ENCODE measurements at places on chromosomes 5 and 9.

DNA sequence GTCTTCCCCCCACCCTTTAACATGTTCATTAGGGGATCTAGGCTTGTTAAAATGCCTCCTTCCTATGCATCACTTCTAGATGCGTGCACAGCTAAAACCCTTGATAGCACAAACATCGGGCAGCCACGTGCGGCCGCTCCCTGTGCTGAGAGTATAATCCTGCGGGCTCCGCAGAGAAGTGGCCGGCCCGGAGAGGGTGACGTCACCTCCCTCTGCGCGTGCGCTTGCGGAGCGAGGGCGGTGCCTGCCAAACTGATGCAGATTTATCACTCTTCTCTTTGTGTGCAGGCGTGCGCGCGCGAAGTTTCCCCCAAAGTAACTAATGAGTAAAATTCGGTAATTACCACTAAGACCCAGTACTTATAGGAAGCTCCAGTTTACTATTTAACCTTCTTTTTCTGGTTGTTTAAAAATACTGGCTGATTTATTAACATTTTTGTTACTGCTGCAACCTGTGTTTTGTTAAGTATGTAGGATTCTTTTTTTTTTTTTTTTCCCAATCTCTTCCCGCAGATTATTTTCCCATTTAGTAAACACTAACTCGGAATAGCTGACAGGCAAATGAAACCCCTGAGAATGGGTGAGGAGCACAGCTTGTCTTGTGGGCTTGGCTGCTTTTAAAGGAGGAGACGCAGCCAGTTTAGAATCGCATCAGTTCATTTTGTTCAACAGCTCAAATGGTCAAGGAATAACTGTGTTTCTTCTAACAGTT lies 121.6 kb downstream of the TRIO start:
- peak; percentile 55 for DNase-seq

DNA sequence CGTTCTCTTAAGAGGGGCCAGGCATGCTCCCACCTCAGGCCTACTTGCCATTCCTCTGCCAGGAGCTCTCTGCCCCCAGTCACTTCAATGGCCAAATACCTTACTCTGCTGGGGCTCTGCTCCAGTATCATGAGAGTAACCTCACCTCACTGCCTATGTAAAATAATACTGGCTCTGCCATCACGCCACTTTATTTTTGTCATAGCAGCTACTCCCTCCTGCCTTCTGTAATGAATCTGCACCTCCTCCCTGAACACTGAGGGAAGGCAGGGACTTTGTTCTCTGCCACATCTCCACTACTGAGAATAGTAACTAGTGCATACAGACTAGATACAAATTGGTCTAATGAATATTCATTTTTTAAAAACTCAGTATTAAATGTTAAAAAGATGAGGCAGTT lies 33.8 kb downstream of the MACROH2A1 start:
- DNase-seq: no peak

- DNase-seq: no peak
Observed at GRCh38 chr5:8288334-8288733, 419.4 kb downstream of the MTRR start.

GRCh38 chr5:71697967-71698366 lies 21.1 kb upstream of the CARTPT start:
- DNase-seq: no peak

GRCh38 chr9:131276094-131276888 lies at the start of gene FAM78A:
Gene FAM78A, minus strand, starts transcription at chr9:131276510. Its CDS starts 331 bp downstream, at chr9:131276179.
- peak; percentile 74 for DNase-seq

DNA sequence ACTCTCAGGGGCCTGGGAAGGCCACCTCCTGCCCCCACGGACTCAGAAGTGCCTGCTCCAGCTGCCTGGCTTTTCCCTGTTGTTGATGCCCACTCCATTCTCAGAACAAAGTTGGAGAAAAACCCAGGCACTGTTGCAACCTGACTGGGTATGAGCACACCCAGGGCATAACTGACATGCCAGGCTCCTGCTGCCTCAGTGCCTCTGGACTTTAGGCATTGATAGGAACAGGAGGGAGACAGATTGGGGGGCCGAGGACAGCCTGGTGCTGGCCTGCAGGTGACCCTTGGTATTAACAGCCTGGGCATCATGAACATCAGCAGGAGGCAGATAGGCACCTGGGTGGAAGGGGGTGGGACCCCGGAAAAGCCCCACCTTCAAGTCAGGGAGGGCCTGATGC lies 685.9 kb upstream of the CDH10 start:
- no peak for DNase-seq

DNA sequence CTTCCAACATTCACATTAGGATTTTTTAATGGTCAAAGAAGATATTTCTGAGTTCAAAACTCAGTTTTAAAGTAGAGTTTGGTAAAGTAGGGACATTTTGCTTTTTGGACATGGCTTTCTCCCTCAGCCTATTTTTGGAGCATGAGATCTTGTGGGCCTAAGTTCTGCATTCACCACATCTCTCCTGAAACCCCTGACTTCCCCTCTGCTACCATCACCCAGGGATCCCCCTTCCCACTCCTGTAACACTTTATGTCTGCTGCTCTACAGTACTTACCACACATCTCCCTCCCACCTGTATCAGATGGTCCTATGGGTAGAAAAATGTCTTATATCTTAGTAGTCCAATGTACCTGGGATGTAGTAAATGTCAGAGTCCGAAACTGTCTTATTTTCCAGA lies 48.2 kb upstream of the JAK2 start:
- no peak for DNase-seq

- no peak for DNase-seq
Observed at GRCh38 chr9:32742296-32742695, 41.0 kb upstream of the TMEM215 start.

DNA sequence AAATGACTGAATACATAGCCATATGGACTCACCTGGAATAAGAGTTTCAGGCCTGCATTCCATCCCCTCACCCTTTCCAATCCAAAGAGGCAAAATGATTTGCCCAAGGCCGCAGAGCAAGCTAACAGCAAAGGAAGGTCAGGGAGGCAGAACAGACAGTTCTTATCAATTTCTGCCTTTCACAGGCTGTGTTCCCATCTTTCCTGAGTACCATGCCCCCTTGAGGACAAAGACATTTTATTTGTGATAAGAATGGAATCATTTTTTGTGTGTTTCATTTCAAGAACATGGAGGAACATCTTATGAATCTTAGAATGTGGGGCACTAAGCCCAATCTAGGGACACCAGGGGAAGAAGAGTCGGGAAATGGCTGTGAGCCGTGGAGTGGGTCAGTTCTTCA lies 13.9 kb downstream of the LHFPL2 start:
- no peak for DNase-seq

GRCh38 chr5:87605663-87606062 lies 192.9 kb upstream of the CCNH start:
- no peak for DNase-seq

GRCh38 chr5:88396751-88397281 lies 128.2 kb upstream of the TMEM161B start:
- no peak for DNase-seq

GRCh38 chr5:620586-621180 lies 8.5 kb downstream of the CEP72 start:
- no peak for DNase-seq

- DNase-seq: no peak
Observed at GRCh38 chr5:139684881-139685749, 37.0 kb downstream of the CXXC5 start.

- no peak for DNase-seq
Observed at GRCh38 chr9:98453589-98454311, 198.3 kb upstream of the TBC1D2 start.

- DNase-seq: no peak
Observed at GRCh38 chr5:129724647-129725046, 23.2 kb upstream of the MINAR2 start.

GRCh38 chr5:73969195-73970036 lies 343.4 kb downstream of the ARHGEF28 start:
- no peak for DNase-seq

All from CD4-positive, CD25-positive, alpha-beta regulatory T cell (primary cell).